Pancreas (tissue), 10 donors: ENCODE measurements at places on chromosomes 6 and 20. TPM values are rescaled to one million over a fixed set of nuclear protein-coding genes. Genes with fewer than 3 reads are reported as not detected.

The KHDC1L gene
- not detected for total RNA-seq

The ZSCAN31 gene
- total RNA-seq = 13.2 TPM

The TBX18 gene
- total RNA-seq = 0.52 TPM

The FILIP1 gene
- total RNA-seq = 1.3 TPM

The MUCL3 gene
- not detected for total RNA-seq

The PDYN gene
- total RNA-seq = not detected

The B3GAT2 gene
- not detected for total RNA-seq

The LAMA4 gene
- total RNA-seq = 14.0 TPM

The NOL7 gene
- 22.9 TPM for total RNA-seq

The OPRM1 gene
- not detected for total RNA-seq

The CRYBG1 gene
- 4.9 TPM for total RNA-seq
